Pulmonary artery endothelial cell (primary cell): ENCODE measurements at places on chromosomes 6 and 20. TPM values are rescaled to one million over a fixed set of nuclear protein-coding genes. Genes with fewer than 3 reads are reported as not detected.

The ENPP3 gene
- total RNA-seq: under 0.01 and 0.04 TPM in 2 replicates

The GRM4 gene
- not detected in 2 replicates for total RNA-seq

The LY6G6D gene
- total RNA-seq: not detected in 2 replicates

The WFDC10B gene
- not detected in 2 replicates for total RNA-seq

The AVP gene
- not detected in 2 replicates for total RNA-seq

DNA sequence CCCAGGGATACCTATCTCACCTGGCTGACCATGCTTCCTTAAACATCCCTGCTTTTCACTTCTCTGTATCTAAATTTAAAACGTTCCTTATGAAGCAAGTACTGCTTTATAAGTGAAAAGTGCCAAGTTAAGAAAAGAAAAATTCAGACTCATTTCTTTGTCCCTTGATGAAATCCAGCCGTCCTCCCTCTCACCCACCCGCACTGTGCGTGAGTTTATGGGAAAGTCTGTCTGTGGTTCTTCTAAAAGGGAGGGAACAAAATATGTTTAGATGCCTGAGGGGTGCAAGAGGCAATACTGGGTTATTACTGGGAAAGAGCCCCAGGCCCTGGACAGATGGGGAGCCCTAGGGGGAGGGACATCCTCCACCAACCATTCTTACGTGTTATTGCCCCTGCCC lies 31.2 kb downstream of the SPDEF start:
- DNase-seq: no peak
